ENCODE measurements at places on chromosomes 13 and 19.
A peak's percentile ranks its signal among the peaks of the same experiment; 100 is the strongest.

DNA sequence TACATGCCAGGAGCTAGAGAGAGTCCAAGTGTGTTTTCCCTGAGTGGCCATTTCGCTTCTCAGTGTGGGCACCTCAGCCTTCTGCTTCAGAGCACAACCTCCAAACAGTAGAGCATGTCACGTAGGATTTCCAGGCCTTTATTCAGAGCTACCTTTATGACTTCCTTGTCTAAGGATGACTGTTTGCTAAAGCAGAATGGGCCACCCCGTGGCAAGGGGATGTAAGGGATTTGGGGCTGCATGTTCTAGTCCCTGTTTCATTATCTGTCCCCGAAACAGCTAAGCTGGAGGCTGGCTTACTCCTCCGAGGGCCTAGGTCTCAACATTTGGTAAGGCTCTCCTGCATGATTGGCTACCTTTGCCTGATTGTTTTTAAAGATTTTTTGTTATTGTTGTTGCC lies 6.0 kb downstream of the RNASEH2B start:
- no peak for DNase-seq

DNA sequence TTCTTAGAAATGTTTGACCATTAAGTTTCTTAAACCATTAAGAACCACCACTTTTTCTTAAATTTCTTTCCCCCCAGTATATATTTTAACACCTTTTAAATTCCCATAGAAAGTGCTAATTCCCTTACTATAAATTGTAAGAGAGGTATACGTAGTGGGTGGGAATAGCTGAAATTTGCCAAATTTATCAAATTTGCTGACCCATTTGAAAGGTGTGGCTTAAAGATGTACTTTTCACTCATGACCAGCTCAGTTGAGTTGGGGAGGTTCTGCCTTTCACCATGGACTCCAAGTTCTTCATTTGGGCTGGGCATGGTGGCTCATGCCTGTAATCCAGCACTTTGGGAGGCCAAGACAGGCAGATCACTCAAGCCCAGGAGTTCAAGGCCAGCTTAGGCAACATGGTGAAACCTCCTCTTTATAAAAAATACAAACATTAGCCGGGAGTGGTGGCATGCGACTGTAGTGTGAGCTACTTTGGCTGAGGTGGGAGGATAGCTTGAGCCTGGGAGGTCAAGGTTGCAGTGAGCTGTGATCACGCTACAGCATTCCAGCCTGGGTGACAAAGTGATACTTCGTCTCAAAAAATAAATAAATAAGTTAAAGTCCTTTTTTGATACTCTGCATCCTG lies 133.2 kb downstream of the MRPL57 start:
- no peak for DNase-seq

- DNase-seq = no peak
Measured at GRCh38 chr19:13788991-13789390, 6.3 kb upstream of the ZSWIM4 start.

- no peak for DNase-seq
Measured at GRCh38 chr19:16034958-16035560, 41.2 kb upstream of the TPM4 start.

- DNase-seq = no peak
Measured at GRCh38 chr19:5692723-5693194, 2.7 kb downstream of the RPL36 start.

DNA sequence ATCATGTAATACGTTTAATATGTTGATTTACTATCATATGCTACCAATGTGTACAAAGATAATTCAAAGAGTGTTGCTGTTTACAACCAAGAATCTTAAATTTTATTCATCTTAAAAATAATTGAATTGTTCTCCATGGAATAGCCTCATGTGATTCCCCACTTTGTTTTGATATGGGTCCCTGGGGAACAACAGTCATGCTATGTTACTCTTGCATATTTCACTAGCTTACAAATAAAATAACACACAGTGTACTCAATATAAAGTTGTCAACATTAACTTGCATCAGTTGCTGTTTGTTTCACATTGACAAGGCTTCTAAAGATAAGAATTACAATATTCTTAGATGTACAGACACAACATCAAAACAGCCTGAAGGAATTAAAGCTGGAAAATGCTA lies 2.3 kb downstream of the ENOX1 start:
- DNase-seq = no peak

DNA sequence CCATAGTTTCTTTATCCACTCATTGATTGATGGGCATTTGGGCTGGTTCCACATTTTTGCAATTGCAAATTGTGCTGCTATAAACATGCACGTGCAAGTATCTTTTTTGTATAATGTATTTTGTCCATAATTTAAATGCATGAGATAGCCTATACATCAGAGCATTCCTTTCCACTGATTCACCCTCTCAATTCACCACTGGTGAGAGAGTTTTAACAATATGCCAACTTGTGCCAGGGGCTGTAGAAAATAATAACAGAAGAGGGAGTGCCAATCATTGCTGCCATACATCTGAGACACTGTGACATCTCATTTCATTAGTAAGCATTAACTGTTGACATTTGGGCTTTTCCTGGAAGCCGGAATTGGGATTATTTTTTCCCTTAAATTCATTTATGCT lies 125.1 kb downstream of the RAP2A start:
- DNase-seq = no peak

GRCh38 chr19:40592170-40592569 lies 9.0 kb upstream of the LTBP4 start:
- no peak for DNase-seq

DNA sequence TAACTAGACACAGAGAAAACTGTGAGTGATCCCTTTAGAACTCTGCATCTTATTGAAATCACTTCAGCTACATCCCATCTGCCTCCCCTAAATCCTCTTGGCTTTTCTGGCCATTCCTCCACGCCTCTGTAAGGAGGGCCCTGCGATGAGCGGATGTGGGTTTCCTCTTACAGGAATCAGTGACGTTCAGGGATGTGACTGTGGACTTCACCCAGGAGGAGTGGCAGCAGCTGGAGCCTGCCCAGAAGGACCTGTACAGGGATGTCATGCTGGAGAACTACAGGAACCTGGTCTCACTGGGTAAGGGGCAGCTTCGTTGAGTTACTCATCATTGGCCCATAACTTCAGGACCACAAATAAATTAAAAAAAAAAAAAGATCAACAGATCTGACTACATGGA lies 18.5 kb downstream of the ZNF71 start:
- no peak for DNase-seq

DNA sequence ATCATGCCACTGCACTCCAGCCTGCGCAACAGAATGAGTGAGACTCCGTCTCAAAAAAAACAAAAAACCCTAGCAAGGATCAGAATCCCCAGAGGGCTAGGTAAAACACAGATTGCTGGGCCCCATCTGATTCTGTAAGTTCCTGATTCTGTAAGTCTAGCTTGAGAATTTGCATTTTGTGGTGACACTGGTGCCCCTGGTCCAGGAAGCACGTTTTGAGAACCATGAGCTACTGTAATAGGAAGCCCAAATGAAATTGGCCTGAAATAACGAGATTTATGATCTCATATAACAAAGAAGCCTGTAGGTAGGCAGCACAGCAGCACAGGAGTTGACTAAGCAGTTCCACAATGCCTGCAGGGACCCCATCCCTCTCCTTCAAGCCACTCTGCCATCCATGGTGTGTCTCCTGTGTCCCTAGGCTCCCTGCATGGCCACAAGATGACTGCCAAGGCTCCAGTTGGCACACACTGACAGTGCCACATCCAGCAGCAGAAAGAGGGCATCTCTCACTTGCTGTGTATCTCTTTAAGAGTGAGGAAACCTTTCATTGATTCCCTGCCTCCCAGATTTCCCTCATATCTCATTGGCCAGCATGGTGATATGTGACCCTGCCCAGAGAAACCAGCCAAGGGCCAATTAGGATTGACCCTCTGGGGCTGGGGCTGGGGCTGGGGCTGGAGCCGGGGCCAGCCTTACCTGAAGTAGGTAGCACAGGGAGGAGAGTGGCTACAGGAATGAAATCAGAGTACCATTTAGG lies 21.7 kb downstream of the SIPA1L3 start:
- no peak for DNase-seq

GRCh38 chr19:38765214-38765613 lies 8.1 kb downstream of the LGALS7 start:
- no peak for DNase-seq

GRCh38 chr19:1252821-1253513 lies 4.6 kb downstream of the MIDN start:
- no peak for DNase-seq

- no peak for DNase-seq
Measured at GRCh38 chr13:49655906-49656305, 27.6 kb downstream of the ARL11 start.

GRCh38 chr19:30774252-30774766 lies 402.1 kb downstream of the ZNF536 start:
- no peak for DNase-seq

DNA sequence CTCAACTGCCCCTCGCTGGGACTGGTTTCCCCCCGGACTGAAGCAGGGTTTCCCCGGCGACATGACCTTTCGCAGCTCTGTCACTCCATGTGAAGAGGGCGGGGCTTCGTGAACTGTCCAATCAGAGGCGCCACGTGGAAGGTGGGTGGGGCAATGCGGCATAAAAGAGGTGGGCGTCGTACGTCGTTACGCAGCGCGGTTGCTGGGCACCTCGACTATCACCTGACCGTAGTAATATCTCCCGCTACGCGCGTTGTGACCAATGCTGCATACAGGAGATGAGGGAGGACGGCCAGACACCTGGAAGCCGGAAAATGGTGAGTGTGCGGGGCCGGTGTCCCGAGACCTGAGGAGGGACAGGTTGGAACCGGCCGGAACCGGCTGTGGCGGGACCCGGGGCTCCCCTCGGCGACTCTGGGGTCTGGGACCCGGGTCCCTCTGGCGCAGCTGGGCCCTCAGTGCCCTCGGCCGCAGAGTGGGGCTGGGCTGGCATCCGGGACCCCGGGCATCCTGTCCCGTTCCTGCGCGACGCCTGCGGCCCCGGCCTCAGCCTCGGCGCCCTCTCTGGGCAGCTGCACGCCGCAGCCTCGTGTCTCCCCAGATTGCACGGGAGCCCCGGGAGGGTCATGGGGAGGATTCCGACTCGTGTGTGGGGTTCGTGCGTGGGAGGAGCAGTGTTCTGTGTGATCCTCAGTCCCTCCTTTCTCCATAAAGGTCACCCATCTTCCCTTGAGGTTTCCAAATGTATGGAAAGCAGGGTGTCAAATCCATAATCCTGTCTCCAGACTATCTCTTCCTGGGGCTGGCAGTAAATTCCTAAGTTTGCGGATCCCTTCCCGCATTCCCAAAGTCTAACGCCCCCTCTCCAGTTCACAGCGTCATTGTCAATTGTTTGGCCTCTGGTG lies 32.2 kb downstream of the ZNF136 start:
- DNase-seq = peak; percentile 53

DNA sequence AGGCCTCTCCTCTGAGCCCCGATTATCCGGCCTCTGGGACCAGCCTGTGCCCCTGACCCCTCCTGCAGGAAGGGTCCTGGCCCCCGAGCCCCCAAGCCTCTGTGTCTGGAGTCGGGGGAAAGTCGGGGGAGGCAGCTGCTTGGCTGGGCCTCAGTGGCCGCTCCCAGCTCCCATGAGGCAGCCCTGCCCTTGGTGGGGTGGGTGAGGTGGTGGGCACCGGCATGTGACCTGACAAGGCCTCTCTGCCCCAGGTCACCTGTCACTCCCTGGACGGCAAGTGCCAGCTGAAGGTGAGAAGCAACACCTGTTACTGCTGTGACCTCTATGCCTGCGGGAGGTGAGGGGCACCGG lies 41.5 kb downstream of the TMEM255B start:
- no peak for DNase-seq

DNA sequence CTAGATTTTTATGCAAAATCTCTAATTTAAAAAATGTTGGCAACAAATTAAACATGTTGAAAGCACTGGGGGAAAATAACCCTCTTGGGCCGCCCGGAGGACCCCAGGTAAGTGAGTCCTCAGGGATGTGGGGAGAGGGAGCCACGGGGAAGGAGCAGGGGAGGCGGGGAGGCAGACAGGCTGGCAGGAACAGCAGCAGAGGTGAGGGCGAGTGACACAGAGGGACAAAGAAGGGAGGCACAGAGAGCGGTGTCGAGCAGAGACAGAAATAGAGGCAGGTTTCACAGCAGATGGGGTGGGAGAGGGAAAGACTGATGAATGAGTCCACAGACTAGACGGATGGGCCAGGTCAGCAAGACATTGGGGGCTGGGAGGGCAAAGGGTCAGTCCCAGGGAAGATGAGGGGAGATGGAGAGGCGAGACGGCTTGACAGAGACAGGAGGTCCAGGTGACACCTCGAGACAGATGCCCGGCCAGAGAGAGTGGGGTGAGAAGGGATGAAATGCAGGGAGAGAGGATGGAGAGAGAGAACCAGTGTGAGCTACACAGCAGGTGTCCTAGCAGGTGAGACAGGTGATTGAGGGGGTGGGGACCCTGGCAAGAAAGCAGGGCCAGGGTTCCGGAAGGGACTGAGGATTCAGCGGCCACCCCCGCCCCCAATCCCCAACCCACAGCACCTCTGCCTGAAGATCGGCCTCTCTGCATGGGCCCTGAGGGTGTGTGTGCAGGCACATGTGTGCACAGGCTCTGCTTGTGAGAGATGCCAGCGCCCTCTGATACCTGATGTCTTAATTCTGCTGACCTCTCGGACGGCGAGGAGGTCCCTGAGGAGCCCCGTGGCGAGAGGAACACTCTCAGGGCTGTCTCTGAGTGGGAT lies 3.8 kb downstream of the LRRC4B start:
- no peak for DNase-seq

DNA sequence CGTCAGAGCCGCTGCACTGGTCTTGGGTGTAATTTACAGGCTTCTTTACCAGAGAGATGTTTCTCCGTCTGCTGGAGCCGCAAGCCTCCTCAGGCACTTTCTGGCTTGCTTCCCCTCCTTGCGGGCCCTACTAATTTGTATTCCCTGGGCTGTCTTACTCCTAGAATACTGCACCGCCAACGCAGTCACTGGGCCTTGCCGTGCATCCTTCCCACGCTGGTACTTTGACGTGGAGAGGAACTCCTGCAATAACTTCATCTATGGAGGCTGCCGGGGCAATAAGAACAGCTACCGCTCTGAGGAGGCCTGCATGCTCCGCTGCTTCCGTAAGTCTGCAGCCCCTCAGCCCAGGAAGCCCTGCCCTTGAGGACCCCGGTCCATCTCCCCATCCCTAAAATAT lies 14.1 kb upstream of the C19orf33 start:
- no peak for DNase-seq

GRCh38 chr13:59000770-59001169 lies 1163.0 kb downstream of the DIAPH3 start:
- no peak for DNase-seq

DNA sequence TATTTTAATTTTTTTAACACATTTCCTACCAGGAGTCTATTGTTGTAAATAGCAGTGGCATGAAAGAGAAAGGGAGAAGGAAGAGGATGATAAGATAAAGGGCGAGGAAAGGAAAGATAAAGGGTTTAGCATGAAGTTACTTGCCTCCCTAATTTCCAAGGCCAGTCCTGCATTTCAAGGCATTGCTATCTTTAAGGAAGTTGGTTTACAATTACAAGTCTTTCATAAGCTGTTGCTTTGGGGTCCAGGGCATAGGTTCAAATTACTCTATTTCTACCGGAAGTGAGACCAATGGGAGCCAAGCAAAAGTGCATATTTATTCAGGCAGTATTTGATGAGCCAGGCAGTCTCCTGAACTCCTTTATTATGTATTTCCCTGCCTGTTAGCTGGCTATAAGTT lies 27.7 kb upstream of the UBL3 start:
- DNase-seq = no peak

Measured in neuronal stem cell (in vitro differentiated cells).